ENCODE measurements at places on chromosomes 7 and 10. TPM values are rescaled to one million over a fixed set of nuclear protein-coding genes. Genes with fewer than 3 reads are reported as not detected.

- no peak for DNase-seq
Observed at GRCh38 chr7:158013085-158013668, 574.4 kb downstream of the PTPRN2 start.

DNA sequence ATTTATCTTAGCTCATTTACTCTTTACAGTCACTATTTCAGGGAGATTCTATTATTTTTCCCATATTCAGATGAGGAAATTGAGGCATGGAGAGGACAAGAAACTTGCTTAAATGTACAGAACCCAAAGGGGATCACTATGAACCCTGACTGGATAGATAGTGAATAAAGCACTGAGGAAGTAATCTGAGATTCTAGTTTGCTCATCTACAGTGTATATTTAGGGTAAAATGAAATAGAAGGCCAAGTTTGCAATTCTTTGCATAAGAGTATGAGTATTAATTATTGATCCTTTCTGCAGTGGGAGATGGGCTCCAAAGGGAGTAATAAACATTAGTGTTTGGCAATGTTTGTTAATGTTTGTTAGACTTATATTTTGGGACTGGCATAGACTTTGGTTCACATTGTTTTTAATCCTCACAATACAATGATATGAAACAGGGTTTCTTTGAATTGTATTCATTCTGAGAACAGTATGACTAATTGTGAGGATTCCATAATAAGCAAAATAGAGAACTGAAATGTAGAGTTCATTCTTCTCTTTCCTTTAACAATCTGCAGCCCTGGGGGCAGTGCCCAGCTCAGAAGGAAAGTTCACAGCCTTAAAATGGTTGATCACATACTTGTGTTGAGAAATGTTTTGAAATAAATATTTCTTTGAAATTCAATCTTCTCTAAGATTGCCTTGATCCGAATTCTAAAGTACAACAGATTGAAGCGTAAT, 131.0 kb upstream of the ZNF804B start:
- DNase-seq, result no peak

GRCh38 chr10:43049081-43049551, 27.8 kb upstream of the RET start:
- no peak for DNase-seq

DNA sequence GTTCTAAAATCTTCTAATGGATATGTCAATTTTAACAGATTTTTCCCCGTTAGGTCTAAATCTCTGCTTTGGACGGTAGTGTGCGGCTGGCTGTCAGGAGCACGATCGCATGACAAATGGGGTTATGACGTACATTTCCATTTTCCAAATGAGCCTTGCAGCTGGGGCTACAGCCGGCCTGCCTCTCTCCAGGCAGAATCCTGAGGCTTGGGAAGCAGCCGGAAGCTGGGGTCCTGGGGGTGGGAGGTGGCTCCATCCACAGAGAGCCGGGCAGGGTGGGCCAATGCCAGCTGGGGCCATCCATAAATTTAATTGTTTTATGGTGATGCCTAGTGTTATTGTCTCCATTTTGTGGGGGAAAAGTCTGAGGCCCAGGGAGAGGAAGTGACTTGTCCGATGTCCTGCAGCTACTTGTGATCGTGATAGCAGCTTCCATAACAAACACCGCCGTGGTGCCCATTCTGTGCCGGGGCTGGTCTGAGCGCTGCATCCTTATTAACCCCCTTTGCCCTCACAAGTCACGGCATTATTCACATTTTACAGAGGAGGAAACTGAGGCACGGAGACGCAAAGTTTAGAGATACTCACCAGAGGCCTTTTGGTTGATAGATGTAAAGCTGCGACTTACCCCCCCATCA, 53.0 kb upstream of the EBF3 start:
- no peak for DNase-seq

DNA sequence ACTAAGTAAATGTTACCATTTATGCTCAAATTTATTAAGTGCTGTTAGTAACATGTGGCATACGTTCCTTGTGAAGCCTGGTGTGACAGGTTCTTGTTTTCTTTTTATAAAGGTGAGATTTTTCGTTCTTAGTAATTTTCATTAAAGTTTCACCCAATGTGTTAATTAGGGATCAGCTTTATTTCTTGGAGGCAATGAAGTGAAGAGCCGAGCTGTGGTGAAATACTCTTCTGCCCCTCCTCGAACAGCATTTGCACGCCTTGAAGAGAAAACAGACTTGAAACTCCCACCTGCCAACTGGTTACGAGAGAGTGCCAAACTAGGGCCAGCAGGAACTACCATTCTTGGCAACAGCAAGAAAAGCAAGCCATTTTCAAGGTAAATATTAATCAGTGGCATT, 1.5 kb downstream of the EDRF1 start:
- DNase-seq, result no peak

GRCh38 chr7:158108646-158109293, 478.9 kb downstream of the PTPRN2 start:
- no peak for DNase-seq

GRCh38 chr10:118031351-118032075, 15.2 kb downstream of the RAB11FIP2 start:
- no peak for DNase-seq

DNA sequence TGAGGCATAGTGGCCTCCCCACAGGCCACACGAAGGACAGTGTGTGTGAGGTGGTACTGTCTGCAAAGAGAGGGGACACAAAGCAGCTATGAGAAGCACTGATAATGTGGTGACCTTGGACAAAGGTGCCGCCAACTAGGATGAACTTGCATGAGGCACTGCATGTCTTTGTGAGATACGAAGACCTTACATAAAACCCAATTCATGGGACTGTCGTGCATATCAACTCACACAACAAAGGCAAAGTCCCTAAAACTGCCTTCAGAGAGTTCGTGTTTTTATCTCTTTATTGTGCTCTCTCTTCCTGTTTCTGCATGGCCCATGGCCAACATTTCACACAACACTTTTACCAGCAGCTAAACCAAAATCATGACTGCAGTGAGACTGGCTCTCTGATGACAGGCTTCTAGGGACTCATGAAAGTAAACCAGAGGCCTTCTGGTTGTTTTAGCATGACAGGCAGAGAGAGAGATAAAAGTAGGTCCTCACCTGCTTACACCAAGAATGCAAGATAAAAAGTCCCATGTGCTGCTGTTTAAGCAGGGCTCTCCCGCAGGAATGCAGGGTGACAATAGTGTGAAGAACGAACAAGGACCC, 347.8 kb downstream of the ELMO1 start:
- DNase-seq, result no peak

- peak; percentile 72 for DNase-seq
Observed at GRCh38 chr7:36280840-36281812, 108.5 kb upstream of the ANLN start.

GRCh38 chr7:366161-366803, 76.3 kb downstream of the FOXL3 start:
- no peak for DNase-seq

GRCh38 chr10:17835688-17836087, 26.5 kb downstream of the MRC1 start:
- no peak for DNase-seq

- DNase-seq, result no peak
Observed at GRCh38 chr10:129978322-129978721, 14.2 kb upstream of the EBF3 start.

GRCh38 chr10:43671659-43672531, 23.2 kb upstream of the ZNF32 start:
- DNase-seq, result no peak

DNA sequence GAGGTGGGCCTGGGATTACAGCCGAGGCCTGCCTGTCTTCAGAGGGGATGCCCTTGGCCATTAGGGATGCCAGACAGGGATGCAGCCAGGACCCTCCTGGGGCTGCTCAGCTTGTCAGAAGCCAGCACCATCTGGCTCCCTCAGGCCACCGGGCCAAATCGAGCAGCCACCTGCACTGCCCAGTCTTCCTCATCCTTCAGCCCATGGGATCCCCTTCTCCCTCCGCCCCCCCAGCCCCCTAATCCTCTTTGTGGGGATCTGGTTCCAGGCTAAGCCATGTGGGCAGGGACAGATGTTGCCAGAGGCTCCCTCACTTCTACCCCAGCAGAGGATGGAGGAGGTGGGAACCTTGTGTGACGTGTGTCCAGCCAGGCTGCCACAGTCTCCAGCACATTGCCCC, 137.4 kb upstream of the PPIF start:
- no peak for DNase-seq

GRCh38 chr7:22485189-22485588, 14.8 kb downstream of the STEAP1B start:
- DNase-seq, result no peak

Gene GIMAP2
- total RNA-seq, result 8.1 TPM

Gene NEBL
- total RNA-seq, result 5.7 TPM

Gene EBLN1
- not detected for total RNA-seq

Gene OR2A5
- not detected for total RNA-seq

Gene THSD7A
- 5.4 TPM for total RNA-seq
